ENCODE measurements at places on chromosomes 5 and 9. TPM values are rescaled to one million over a fixed set of nuclear protein-coding genes. Genes with fewer than 3 reads are reported as not detected.

Gene MARCHF11
- not detected for polyA plus RNA-seq

Gene NKD2
- polyA plus RNA-seq: not detected

GRCh38 chr9:100437860-100438805 lies 11.2 kb downstream of the MSANTD3 start:
- DNase-seq: peak; percentile 60

DNA sequence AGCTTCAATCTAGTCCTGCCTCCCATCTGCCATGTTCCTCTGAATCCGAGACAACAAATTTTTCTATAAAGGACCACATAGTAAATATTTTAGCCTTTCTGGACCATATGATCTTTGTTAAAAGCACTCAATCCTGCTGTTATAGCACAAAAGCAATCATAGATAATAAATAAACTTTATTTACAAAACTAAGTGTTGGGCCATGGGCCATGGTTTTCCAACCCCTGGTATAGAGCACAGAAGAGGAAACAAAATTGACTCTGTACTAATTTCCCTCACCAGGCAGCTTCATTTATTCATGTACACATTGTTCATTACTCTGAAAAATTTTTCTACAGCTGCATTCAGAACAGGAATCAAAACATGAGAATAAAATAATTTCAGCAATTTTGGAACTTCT lies 288.9 kb downstream of the AGTPBP1 start:
- DNase-seq: no peak

GRCh38 chr5:37090781-37091180 lies 158.4 kb downstream of the CPLANE1 start:
- DNase-seq: no peak
